ENCODE measurements at places on chromosomes 4 and X.

- no peak for DNase-seq
These were observed 134.3 kb downstream of the GUCY2F start for GRCh38 chrX:109347632-109348031.

DNA sequence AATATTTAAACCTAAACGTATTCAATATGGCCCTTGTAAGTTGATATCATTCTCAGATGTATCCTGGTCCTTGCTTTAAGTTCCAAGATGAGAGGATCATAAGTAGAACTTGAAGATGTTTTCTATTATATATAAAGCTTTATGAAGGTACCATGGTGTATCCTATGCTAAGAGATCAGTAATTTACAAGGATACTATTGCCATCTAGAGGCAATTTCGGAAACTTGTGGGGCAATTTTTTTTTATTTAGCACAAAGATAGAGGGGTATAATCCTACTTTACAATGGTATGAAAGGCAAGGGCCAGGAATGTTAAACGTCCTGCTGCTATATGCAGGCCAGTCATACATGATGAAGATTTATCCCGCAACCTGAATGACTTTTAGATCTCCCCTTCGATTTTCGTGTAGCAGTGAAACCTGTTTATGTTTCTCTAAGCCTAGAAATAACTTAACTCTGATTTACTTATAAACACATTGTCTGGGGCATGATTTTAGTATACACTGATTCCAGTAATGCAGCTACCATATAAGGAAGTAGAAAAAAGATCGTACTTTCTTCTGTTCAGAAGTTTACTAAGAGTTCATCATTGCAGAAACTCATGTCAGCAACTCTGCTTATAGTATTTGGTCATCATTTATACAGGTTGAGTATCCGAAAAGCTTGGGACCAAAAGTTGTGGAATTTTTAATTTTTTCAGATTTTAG, 2.6 kb downstream of the SLC25A31 start:
- DNase-seq: no peak

DNA sequence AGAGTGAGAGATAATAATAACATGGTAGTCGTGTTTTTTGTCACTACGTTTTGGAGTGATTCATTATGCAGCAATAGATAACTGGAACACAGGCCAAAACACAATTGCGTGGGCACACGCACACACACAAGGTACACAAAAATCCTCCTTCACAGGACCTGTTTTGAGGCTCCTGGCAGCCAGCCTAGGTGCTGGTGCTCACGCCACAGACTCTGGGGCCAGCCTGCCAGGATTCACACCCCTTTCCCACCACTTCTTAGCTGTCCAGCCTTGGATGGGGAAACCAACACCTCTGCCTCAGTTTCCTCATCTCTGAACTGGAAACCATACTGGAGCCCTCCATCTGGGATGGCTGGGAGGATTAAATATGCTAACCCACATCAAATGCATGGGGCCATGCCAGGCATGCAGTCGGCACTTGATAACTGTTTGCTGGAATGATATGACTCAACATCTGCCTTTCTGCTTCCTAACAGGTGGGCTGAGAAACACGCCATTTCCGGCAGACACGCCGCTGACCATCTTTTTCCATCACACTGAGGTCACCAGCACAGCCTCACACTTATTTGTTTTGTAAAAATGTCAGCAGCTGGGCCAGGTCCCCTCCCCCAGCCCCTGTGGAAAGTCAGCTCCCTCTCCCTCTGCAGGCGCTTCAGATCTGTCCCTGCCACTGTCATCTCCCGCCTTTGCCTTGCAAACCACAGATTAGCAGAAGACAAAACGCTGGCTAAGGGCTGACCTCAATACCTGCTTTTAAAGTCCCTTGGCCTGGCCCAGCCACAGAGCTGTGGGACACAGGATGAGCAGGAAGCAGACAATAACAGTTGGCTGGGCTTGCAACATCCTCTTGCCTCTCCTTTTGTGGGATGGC, 237.5 kb downstream of the BCOR start:
- peak; percentile 73 for DNase-seq

DNA sequence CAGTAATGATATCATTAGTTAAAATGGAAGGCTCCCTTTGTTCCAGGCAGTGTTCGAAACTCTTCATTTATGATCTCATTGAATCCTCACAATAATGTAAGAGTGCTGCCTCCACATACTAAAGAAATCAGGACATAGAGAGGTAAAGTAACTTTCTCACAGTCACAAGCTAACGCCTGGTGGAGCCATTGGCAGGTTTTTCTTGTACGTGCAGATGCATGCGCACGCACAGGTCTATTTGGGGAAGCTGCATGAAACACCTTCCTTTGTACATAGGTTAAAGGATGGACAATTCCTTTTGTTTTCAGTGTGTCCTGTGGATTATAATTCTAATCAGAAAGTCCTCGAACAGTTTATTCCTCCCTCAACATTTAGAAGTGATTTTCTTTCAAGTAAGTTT, 176.2 kb downstream of the RAPGEF2 start:
- DNase-seq: no peak

DNA sequence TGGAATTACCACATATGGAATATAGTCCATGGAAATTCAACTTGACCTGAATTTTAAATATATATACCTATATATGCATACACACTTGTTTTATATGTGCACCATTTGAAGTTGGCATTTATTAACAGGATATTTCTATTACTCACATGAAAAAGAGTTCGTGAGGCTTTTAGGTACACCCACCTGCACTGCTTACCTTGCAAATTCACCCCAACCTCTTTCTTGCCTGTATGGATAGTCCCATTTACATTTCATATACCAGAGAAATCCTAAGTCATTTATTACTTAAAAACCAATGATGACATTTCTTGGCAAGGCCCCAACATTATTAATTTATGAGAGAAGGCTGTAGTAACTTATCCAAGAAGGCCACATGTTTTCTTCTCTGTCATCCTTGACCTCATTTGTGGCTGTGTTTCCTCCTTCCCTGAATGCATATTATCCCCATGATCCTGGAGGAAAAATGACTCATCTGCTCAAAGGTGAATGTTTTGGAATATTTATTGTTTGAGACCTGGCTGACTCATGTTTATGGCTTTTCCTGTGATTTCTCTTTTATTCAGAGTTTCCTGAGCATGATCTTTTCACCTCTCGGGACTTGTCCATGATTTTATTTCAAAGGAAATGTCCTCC, 62.2 kb upstream of the FAM241A start:
- DNase-seq: no peak

All from stimulated activated CD4-positive, alpha-beta T cell treated with anti-CD3 and anti-CD28 coated beads, Interleukin-12 subunit alpha, Interleukin-12 subunit beta, amount 100 ng/mL, for 24 hours (primary cell).